ENCODE measurements at places on chromosomes 16 and 17.

- DNase-seq, result peak; percentile 40
Observed at GRCh38 chr17:57946798-57947358, 8.3 kb downstream of the CUEDC1 start.

DNA sequence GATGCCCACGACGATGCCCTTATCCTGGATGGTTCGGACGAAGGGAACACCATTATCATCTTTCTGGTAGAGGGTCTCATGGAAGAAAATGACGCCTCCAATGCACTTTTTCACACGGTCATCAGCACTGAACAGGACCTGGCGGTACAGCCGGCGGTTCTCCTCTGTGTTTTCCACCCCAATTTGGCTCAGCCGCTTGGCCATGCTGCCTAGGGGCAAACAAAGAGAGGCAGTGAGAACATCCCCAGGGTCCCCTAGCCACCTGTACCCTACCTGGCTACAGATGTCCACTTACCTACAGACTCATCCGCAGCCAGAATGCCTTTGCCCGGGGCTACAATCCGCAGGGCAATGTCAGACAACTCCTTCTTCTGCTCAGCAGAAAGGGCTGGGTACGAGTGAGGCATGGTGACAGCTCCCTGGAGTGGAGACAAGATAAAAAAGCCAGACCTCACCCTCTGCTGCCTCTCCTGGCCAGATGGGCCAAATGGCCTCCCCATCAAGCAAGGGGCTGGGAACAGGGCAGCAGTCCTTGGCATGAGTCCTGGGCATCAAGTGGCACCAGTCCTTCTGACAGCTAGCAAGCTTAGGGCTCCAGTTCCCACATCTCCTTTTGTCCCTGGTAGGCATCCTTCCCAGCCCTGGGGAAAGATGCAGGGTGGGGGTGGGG lies 1.4 kb downstream of the ALDOC start:
- no peak for DNase-seq

DNA sequence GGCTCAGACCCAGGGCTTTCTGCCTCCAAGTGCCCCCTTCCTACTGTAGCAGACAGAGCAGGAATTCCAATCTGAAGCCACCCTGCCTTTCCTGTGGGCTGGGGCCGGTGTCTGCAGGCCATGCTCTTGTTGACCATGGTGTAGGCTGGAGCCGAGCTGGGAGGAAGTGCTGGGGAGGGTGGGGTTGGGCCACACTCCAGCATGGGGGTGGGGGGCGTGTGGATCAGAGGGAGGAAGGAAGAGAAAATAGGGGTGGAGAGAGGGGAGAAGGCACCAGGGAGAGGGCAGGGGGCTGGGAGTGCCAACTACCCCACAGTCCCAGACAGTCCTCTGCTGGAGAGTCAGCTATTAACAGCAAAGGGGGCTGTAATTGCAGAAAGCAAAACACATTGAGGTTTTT lies 54.3 kb upstream of the JPH3 start:
- no peak for DNase-seq

DNA sequence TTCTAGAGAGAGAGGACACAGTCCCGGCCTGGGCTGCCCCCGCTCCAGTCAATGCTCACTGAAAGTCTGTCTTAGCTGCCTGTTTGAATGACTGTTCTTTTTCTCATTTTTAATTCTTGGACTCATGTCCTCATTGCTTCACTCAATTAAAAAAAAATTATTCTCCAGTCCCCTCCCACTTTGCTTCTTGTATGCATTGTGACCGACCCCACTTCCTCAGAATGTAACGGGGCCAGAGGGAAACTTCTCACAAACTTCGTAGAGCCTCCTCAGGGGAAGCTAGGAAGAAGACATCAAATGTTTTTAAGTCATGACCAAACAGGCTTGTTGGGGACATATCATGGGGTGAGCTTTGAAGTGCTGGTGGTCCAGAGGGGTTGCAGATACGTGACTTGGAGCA lies 113.2 kb downstream of the CCDC182 start:
- no peak for DNase-seq

- no peak for DNase-seq
Observed at GRCh38 chr17:60749050-60749449, 71.4 kb downstream of the BCAS3 start.

- DNase-seq, result no peak
Observed at GRCh38 chr16:85270374-85270773, 158.1 kb upstream of the CIBAR2 start.

GRCh38 chr16:27468941-27469531 lies 67.1 kb downstream of the IL21R start:
- no peak for DNase-seq

- DNase-seq, result peak; percentile 94
Observed at GRCh38 chr17:80254396-80255251, 6.0 kb upstream of the RNF213 start.

GRCh38 chr17:5237541-5238016 lies 2.9 kb upstream of the SCIMP start:
- DNase-seq, result peak; percentile 85

- DNase-seq, result no peak
Observed at GRCh38 chr17:7281953-7282751, 634 bp downstream of the SLC2A4 start.

DNA sequence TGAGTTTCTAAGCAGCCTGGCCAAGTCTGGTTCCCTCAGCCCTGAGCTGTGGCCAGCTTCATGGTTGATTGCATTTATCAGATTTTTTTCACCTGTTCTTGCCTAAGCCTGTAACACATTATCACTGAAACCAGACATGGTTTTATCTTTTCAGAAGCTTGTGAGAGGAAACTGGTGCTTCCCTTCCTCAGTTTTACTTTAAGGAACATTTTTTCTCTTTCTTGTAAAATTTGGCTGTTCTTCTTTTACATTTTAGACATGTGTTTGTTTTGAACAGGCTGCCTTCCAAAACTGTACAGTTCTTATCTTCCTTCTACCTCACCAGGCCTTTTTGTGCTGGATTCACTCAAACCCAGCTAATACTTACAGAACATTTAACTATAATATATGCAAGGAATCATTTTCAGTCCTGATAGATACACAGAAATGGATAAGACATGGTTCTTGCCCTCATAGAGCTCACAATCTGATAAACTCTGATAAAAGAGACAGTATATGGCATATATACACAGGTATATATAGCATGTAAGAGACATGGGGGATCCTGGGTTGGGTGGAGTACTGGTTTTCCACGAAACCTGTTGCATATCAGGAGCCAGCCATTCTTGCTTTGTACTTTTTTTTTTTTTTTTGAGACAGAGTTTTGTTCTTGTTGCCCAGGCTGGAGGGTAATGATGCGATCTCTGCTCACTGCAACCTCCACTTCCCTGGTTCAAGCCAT lies 44.5 kb downstream of the ZNRF1 start:
- DNase-seq, result no peak

DNA sequence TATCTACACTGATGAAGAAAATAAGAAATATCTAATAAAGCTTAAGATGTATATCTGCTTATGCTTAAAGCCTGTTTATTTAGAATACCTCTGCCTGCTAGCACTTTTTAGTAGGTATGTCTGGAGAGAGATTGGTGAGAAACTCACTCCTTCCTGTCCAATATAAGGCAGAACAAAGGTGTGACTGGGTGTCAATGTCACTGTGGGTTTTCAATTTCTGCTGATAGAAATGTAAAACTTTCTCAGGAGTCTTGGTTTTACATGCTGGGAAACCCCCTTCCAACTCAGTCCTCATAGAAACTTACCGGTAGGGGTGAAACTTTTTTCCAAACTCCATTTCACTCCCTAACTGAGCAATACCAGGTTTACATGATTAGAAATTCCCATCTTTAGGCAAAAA lies 17.8 kb upstream of the MPHOSPH6 start:
- no peak for DNase-seq

GRCh38 chr17:75830164-75831031 lies 13.8 kb downstream of the UNC13D start:
- DNase-seq, result no peak

DNA sequence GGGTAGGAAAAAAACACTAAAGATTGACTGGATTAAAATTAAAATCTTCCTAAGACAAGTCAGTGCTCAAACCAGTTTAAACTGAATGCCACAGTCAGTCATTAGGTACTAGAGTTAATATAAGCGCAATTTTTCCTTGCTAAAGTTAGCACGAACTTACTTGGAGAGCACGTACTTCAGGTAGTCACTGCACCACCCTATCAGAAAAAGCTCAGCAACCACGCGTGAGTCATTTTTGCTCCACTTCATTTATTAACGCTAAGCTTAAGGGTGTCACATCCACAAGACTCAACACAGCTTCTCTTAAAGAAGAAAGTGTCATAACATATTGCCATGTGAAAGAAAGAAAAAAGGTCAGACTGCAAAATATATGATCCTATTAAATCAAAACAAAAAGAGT lies 53.1 kb downstream of the TEX2 start:
- no peak for DNase-seq

DNA sequence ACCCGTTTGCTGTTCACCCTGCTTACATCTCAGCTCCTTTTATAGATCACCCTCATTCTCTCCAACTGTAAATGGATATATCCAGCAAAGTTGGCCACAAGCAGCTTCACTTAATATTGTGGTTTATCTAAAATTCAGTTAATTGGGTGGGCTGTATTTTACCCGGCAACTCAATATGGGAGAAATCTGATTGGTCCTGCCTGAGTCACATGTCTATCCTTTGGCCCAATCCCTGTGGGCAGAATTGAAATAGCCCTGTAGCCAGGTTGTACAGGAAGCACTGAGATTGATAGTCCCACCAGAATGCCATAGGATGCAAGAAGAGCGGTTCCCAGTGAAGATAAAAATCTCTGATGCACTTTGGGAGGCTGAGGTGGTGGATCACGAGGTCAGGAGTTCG lies 73.2 kb downstream of the AIPL1 start:
- no peak for DNase-seq

DNA sequence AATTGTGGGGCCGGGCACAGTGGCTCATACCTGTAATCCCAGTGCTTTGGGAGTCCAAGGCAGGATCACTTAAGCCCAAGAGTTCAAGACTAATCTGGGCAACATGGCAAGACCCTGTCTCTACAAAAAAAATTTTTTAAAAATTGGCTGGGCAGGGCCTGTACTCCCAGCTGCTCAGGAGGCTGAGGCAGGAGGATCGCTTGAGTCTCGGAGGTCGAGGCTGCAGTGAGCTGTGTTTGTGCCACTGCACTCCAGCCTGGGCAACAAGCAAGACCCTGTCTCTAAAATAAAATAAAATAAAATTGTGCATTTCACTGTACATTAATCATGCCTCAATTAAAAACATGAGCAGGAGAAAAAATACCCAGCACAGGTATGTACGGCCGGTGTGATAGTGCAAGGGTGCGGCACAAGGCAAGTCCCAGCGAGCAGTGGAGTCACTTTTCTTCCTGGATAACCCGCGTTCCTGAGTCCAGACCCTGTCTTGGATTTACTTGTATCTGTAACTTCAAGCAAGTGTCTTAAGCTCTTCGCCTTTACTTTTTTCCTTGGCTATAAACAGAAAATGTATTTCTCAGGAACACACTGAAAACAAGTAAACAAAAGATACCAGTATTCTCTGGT lies 11.4 kb downstream of the ZDHHC7 start:
- no peak for DNase-seq

DNA sequence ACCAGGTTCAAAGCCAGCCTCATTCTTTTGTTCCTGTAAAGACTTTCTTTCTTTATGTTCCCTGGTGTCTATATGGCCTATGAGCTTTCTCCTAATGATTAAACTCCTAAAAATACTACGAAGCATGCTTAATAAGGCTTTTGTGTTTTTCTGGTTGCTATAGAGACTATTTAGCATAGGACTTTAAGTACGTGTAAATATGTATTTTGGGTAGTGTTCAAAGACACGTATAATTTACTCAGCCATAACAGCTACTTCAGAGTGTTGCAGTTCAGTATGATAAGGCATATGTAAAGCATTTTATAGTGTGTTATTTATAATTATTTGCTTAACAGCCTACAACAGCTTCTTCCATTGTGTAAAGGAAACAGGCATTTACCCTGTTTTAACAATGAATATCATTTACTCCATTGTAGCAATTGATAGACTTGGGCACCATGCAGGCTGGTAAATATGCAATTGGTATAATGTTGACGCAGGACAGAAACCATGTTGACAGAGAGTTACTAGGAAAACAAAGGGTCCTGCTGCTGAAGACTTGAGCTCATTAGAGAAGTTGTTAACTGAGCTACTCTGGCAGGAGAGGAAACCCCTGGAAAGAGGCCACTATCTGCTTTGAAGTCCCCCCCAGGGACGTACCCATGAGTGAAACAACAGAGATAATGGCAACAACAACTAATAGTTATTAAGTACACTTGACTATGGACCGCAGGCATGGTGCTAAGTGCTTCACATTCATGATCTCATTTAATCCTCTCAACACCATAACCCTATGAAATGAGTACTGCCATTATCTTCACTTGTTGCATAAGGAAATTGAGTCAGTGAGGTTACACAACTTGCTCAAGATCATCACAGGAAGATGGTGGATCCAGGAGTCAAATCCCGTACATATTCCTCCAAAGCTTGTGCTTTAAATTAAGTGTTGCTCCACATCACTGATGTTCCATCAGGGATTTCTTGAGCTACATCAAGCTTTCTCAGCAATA lies 342.2 kb upstream of the DYNLRB2 start:
- no peak for DNase-seq

DNA sequence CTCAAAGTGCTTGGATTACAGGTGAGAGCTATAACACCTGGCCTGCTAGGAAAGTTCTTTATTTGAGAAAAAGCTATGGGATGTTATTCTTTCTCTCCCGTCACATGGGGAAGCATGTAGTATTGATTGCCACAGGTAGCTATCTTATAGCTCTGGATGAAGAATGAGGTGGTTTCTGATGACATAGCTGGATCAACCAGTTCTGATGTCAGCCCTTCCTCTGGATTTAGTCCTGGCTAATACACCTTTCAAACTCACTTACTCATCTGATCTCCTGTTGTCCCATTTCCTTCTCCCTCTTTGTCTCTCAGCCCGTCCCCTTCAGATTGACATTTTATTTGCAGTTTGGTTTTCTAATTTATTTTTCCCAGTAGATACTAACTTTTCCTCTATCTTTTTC lies 14.1 kb upstream of the PPM1D start:
- DNase-seq, result no peak

DNA sequence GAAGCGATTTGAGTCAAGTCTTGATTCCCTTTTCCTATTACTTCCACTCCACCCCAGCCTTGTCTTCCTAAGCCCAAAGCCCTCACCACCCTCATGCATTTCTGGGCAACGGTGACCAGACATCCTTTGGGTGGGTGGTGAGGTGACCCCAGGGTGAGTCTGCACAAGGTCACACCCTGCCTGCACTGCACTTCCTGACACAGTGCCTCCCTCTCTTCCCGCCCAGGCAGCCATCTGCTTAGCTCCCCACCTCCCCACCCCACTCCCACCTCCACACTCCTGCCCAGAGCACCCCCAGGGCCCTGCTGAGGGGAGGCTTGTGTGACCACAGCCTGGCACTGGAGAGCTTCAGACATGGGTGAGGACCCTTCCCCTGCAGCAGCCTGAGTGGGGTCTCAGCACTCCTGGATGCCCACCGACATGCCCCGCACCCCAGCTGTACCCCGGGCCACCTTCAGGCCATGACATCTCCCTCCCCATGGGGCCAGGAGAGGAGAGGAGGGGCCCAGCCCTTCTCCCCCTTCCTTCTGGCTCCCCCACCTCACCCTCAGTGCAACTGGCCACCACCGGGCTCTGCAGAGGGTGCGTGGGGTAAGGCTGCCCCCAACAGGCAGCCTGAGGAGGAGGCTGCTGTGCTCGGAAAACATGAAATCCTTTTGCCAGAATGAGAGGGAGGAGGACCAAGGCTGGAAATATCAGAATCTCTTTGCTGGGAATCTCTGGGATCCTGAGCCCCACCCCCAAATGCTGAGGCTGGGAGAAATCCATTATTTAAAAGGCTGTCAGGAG lies 68.6 kb downstream of the CCT6B start:
- DNase-seq, result no peak
